Pancreas (tissue), 10 donors: ENCODE measurements at places on chromosomes 3 and 15. TPM values are rescaled to one million over a fixed set of nuclear protein-coding genes. Genes with fewer than 3 reads are reported as not detected.

LRRC31 gene
- not detected for total RNA-seq

GABRA5 gene
- not detected for total RNA-seq

GRCh38 chr3:179432021-179432420, 19.2 kb downstream of the GNB4 start:
- DNase-seq, result no peak

GRCh38 chr3:27565201-27565852, 81.1 kb upstream of the SLC4A7 start:
- no peak for DNase-seq

SLCO2A1 gene
- total RNA-seq, result 10.7 TPM

DNA sequence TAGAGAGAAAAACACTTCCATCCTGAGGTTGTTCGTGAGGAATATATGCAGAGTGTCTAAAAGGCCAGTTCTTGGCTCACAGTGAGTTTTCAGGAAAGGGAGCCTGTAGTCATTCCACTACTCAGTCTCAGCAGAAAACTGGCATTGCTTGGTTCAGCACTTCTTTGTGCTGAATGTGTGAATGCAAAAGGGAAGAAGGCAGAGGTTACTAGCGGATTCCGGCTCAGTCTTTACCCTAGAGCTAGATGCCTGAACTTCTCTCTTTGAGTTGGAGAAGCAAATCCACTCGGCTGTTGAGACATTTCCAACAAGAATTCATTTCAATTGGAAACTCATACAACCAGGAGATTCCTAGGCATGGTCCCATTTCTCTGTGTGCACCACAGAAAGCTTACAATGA, 23.1 kb upstream of the FRMD4B start:
- no peak for DNase-seq

GRCh38 chr3:136414476-136414875, 164.3 kb downstream of the PCCB start:
- DNase-seq, result no peak

- no peak for DNase-seq
Measured at GRCh38 chr15:65789759-65790425, 2.2 kb downstream of the DENND4A start.

DNA sequence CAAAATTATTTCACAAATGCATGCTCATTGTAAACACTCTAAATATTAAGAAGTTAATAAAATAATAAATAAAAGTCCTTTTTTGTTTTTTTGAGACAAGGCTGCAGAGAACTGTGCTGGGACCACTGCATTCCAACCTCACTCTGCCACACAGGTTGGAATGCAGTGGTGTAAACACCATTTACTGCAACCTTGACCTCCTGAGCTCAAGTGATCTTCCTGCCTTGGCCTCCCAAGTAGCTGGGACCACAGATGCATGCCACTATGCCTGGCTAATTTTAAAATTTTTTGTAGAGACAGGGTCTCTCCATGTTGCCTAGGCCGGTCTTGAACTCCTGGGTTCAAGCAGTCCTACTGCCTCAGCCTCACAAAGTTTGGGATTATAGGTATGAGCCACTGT, 578.4 kb downstream of the ZIC1 start:
- no peak for DNase-seq

LMAN1L gene
- total RNA-seq, result not detected

DNA sequence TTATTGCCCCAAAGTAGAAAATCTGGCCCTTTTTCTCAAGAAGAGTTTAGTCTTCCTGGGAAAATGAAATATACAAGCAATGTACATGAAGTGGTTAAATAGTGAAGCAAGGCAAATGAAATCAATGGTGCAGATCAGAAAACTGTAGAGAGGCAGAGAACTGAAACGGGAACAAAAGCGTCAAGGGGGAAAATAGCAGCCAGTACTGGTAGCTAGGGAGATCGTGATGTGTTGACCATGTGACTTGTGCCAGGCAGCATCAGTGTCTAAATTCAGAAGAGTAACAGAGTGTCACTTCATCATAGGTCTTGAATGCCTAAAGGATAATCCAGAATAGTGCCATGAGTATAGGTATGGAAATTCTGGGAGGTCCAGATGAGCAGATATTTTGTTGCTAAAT, 163.1 kb downstream of the CHL1 start:
- no peak for DNase-seq

GRCh38 chr15:89101302-89102193, 13.3 kb downstream of the ABHD2 start:
- no peak for DNase-seq

GRCh38 chr15:42628761-42629160, 53.4 kb downstream of the STARD9 start:
- no peak for DNase-seq

GRCh38 chr3:80051602-80051962, 283.8 kb upstream of the ROBO1 start:
- no peak for DNase-seq

ACSBG1 gene
- total RNA-seq, result not detected

DNA sequence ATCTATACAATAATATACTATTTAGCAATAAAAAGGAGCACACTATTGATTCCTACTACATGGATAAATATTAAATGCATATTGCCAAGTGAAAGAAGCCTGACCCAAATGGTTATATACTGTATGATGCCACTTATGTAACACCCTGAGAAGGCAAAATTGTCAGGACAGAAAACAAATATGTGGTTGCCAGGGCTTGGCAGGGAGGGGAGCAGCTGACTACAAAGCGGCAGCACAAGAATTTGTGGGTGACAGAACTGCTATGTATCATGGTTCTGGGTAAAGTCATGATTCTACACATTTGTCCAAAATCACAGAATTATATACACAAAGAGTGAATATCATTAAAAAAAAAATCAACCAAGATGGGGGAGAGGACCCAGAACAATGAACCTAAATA, 22.5 kb downstream of the TBC1D2B start:
- DNase-seq, result no peak

TMC3 gene
- total RNA-seq, result not detected

STRA6 gene
- 0.49 TPM for total RNA-seq

CTXN2 gene
- not detected for total RNA-seq

DNA sequence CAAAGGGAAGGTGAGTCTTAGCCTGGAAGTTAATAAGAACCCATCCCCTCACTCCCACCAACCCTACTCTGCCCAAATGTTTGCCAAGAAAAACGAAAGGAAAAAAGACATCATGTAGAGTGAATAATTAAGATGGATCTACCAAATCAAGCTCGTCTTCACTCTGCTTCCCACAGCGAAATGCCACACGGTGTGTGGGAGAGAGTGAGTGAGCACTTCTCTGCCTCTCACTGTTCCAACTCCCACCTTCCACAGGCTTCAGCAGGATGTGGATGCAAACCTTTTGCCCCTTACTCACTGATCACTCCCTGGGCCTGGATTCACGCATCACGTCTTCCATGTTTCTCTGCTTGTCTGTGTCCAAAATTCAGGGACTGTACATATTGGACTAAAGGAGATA, 85.4 kb downstream of the WDR76 start:
- no peak for DNase-seq

GRCh38 chr15:69039516-69040225, 25.2 kb downstream of the NOX5 start:
- no peak for DNase-seq

DNA sequence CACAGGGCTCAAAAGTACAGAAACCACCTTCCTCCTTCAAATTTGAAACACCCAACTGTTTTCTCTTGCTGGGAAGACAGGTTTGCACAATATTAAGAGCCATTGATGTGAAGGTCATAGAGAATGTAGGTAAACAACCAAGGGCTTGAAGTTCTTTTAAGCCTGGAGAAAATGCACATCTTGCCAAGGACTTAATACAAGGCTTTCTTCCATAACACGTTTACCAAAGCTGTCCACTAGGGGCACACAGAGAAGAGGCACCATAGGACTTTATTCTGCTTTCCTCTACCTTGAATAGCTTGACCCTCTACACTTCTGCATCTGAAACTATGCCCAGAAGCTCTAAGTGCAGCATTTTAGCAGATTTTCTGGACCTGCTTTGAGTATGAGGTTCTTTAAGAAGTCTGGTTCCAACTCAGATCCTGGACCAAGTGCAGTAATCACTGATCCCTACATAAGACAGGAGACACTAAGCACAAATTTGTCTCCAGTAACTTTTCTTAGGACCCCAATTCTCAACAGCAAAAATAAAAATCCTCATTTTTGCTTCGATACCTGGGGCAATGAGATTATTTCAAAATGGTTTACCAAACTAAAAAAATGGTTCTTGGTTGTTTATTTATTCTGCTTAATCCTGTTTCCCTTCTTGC, 138.0 kb downstream of the FBN1 start:
- DNase-seq, result peak; percentile 6

ZNF770 gene
- 12.2 TPM for total RNA-seq

- no peak for DNase-seq
Measured at GRCh38 chr3:18008706-18009368, 266.4 kb upstream of the TBC1D5 start.

STAG1 gene
- 24.1 TPM for total RNA-seq

EFHB gene
- total RNA-seq, result 0.60 TPM

DNA sequence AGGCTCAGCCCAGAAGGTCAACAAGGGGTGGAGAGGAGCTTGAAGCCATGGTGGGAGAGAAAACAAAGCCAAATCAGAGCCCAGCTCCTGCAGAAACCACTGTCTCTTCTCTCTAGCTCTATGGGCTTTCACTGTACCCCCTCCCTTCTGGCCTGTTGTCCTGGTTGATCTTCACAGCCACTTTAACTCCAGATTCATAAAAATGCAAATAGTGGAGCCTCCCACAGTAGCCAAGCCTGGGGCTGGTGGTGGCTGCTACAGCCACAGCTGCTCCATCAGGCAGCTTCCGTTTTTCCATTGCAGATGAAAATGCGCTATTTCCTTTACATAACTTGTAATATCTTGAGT, 20.7 kb upstream of the CAV3 start:
- no peak for DNase-seq

GRCh38 chr15:59531066-59531675, 80.4 kb upstream of the GCNT3 start:
- no peak for DNase-seq

DNA sequence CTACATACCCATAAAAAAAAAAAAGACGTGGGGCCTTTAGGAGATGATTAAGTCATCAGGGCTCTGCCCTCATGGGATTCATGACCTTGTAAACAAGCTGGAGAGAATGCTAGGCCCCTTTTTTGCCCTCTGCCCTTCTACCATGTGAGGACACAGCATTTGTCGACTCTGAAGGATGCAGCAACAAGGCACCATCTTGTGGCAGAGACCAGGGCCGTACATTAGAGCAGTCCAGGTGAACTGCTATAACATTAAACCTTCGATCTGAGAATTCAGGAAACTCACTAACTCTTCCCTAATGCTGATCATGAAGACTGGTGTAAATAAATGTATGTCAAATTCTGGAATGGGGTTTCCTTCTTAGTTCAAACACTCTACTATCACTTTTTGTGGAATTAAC, 30.7 kb upstream of the SIAH2 start:
- no peak for DNase-seq

DNA sequence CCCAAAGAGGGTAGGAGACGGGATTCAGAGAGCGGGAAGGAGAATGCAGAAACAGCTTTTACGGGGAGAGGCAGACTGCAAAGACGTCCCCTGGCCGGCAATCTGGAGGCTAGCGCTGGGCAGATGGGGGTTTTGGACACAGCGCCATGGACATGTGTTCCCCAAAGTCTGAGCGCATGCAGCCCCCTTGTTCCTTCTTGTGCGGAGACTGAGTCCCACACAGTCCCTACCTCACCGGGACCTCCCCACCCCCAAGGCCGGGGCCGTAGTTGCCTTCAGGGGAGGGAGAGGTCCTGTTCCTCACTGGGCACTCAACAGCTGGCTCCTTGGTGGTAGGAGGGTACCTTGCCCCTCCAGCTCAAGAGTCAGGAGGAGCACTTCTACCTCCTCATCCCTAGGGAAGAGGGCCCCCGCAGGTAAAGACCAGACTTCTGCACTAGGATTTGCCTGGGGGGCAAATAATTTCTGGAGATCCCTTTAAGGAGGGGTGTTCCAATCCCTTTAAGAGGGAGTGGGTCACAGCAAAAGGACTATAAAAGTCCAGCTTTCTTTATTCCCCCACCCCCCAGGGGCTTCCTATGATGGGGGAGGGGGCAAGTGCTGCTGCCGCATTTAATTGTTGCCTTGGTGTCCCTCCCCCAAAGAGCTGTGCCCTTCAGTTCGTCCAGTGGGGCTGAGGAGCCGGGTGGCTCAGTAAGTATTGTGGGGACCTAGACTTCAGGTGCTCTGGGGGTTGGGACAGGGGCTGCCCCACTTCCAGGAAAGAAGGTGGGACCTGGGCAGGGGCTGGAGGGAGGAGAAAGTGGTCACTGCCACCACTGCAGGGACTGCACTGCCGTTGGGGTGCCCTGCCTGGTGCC, 3.6 kb upstream of the BAHD1 start:
- no peak for DNase-seq

- no peak for DNase-seq
Measured at GRCh38 chr3:197801891-197802778, 11.1 kb downstream of the LRCH3 start.

- DNase-seq, result no peak
Measured at GRCh38 chr3:142105991-142106390, 43.4 kb downstream of the TFDP2 start.

LRRN1 gene
- 3.2 TPM for total RNA-seq

- DNase-seq, result peak; percentile 44
Measured at GRCh38 chr15:49215768-49216739, 46.0 kb downstream of the GALK2 start.

- DNase-seq, result no peak
Measured at GRCh38 chr3:80232760-80233159, 465.0 kb upstream of the ROBO1 start.

CD276 gene
- 17.0 TPM for total RNA-seq

DNA sequence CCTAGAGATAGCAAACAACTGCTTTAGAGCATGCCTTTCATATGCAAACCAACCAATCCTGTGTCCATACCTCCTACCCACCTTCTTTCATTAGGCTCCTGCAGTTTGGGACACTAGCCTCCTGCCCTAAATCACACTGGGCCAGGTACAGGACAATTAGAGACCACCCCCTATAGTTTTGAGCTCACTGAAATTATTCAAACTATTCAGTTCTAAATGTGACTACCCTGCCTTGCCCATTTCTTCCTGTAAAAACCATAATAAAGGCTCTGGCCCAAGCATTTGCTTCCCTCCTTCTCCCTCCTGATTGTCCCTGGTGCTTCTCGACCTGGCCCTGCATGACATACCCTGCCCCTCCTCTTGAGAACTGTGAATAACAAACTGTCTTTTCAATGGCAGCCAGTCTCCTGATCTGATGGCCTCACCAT, 31.4 kb upstream of the LRIG1 start:
- DNase-seq, result no peak

DNA sequence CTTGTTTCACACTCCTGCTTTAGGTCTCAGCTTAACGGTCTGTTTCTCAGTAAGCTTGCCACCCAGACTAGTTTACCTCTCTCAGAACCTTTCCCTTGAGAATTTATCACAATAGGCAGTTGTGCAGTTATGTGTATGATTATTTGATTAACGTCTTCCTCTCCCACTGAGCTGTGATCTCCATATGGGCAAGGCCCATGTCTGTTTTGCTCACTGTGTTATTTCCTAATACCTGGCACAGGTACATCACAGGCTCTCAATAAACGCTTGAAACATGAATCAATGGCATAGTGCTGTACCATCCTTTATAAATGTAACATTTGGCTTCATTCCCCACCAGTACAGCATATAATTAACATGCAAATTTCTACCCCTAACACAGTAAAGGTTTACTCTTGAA, 29.1 kb upstream of the RARRES1 start:
- no peak for DNase-seq
